ENCODE measurements at places on chromosomes 13 and 19. TPM values are rescaled to one million over a fixed set of nuclear protein-coding genes. Genes with fewer than 3 reads are reported as not detected.

GRCh38 chr13:99311137-99311536 is 3.9 kb upstream of the GPR183 start:
- DNase-seq, result no peak

DNA sequence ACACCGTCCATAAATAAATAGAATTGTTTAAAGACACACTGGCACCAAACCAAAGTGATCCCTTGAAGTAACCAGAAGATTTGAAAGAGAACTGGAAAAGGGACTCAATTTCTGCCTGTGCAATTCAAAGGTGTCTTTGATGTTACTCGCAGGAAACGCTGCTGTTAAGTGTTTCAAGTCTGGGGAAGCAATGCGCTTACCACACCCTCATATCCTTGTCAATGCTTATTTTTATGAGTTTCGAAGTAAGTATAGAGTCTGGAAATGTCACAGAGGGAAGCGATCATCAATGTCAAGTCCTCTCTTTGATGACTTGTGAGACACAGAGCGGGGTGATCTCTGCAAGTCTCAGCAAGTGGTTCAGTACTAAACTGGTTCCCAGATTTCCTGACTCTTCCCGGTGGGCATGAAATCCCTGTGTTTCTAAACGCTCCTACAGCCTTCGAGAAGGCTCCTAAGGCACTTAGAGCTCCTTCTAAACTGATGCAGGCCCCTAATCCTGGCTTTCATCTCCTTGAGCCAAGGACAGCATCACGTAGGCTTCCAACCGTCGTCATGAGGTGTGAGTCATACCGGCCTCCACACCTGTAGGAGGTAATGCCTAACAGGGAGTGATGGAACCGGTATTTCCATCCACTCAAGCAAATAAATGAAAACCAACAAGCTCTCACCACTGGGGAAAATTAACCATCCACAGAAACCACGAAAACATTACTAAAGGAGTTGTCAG is 22.8 kb downstream of the SYDE1 start:
- no peak for DNase-seq

DNA sequence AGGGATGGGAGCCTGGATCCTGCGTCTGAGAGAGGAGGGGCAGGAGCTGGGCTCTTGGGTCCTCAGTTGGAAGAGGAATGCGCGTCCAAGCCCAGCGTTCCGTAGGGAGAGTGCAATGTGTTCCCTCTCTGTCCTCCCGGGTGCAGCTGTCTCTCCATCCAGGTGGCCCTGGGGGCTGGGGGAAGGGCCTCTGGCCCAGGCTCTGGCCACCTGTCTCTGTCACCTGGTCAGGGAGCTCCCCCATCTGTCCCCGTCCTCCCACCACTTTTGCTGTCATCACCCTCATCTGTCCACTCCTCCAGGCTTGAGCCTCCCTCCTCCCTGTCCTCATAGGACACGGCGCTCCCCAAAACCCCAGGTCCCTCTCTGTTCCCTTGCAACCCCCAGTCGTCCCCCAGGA is 3.7 kb upstream of the SBK2 start:
- DNase-seq, result no peak

DNA sequence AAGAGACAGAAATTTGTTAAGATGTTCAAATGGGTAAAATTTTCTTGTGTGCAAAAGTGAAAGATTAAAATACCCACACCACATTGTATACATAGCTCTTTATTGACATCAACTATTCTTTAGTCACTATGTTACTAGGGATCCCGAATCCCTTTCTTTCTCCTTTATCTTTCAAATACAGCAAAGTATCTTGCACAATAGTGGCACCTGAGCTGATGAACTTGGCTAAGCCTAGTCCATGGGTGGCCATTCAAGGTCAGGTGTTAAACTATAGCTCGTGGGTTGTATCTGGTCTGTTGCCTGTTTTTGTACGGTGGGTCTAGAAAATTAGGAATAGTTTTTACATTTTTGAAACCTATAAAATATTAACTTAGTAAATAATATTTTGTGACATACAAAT is 210.9 kb downstream of the SLITRK6 start:
- DNase-seq, result no peak

DNA sequence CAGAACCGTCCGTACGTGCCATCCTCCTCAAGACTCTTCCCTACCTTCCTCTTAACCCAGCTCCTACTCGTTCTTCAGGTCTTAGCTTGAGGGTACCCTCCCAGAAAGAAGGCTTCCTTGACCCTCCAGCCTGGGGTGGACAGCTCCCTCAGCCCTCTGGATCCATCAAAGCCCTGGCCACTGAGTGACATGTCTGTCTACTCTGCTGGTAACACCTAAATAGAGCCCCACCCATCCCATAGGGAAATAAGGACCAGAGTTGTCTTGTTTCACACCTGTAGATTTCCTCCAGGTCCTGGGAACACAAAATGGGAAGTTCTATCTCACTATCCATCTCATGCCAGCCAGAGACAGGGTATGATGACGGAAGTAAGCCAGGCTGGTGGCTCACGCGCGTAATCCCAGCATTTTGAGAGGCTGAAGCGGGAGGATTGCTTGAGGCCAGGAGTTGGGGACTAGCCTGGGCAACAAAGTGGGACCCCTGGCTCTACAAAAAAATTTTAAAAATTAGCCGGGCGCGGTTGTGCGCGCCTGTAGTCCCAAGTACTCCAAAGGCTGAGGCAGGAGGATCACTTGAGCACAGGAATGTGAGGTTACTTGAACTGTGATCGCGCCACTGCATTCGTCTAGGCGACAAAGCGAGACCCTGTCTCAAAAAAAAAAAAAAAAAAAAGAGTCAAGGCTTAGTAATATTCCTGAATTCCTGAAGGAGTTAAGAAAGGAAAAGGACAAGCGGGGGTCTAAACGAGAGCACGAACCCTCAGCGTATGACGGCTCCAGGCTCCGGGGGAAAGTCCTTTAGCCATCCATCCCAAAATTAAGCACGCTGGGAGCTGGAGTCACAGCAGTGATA is 566 bp upstream of the CCDC97 start:
- no peak for DNase-seq

Gene IQCN
- 0.52 TPM for total RNA-seq
